Tracheal epithelial cell (primary cell): ENCODE measurements at places on chromosomes 2 and 18. TPM values are rescaled to one million over a fixed set of nuclear protein-coding genes. Genes with fewer than 3 reads are reported as not detected.

AOX1 gene
- total RNA-seq = 4.7 and 15.7 TPM in 2 replicates

TMEM169 gene
- 0.72 TPM in 1 of 2 replicates, not detected in the other for total RNA-seq

MRPS9 gene
- 18.5 and 21.2 TPM in 2 replicates for total RNA-seq

PROKR1 gene
- total RNA-seq = not detected in 2 replicates

PSMD14 gene
- 104 and 124 TPM in 2 replicates for total RNA-seq

UGT1A10 gene
- not detected in 2 replicates for total RNA-seq

MARCO gene
- not detected in 2 replicates for total RNA-seq

NPHP1 gene
- total RNA-seq = 1.2 and 3.4 TPM in 2 replicates

DNAJC5G gene
- total RNA-seq = not detected in 2 replicates

C2orf66 gene
- total RNA-seq = 0.24 and 0.43 TPM in 2 replicates

EMILIN1 gene
- 0.21 and 0.24 TPM in 2 replicates for total RNA-seq

RAMP1 gene
- 4.9 and 5.5 TPM in 2 replicates for total RNA-seq

ABHD1 gene
- total RNA-seq = not detected in 2 replicates

RPE gene
- total RNA-seq = 88.0 and 121 TPM in 2 replicates

PRSS56 gene
- not detected in 2 replicates for total RNA-seq

APOB gene
- total RNA-seq = under 0.01 TPM in 1 of 2 replicates, not detected in the other

SCN2A gene
- total RNA-seq = 0.21 and 0.24 TPM in 2 replicates

RAB6D gene
- total RNA-seq = under 0.01 TPM in 1 of 2 replicates, not detected in the other

SCG2 gene
- total RNA-seq = 0.21 and 0.24 TPM in 2 replicates

RAPH1 gene
- total RNA-seq = 16.6 and 18.8 TPM in 2 replicates

MYO3B gene
- total RNA-seq = 0.85 and 2.9 TPM in 2 replicates
